ENCODE measurements at places on chromosomes 1 and 21.

DNA sequence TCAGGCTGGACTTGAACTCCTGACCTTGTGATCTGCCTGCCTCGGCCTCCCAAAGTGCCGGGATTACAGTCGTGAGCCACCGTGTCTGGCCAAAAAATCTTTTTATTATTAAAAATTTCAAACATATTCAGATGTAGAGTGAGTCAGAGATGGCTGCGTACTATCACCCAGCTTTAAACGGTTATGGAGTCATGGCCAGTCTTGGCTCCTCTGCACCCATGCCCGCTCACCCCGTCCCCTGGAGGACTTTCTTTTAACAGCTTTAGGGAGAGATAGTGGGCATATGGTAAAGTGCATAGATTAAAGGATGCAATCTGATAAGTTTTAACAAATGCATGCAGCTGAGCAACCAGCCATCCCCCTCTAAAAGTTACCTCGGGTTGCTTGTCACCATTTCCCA is 51.8 kb downstream of the TNFRSF8 start:
- DNase-seq, result no peak

DNA sequence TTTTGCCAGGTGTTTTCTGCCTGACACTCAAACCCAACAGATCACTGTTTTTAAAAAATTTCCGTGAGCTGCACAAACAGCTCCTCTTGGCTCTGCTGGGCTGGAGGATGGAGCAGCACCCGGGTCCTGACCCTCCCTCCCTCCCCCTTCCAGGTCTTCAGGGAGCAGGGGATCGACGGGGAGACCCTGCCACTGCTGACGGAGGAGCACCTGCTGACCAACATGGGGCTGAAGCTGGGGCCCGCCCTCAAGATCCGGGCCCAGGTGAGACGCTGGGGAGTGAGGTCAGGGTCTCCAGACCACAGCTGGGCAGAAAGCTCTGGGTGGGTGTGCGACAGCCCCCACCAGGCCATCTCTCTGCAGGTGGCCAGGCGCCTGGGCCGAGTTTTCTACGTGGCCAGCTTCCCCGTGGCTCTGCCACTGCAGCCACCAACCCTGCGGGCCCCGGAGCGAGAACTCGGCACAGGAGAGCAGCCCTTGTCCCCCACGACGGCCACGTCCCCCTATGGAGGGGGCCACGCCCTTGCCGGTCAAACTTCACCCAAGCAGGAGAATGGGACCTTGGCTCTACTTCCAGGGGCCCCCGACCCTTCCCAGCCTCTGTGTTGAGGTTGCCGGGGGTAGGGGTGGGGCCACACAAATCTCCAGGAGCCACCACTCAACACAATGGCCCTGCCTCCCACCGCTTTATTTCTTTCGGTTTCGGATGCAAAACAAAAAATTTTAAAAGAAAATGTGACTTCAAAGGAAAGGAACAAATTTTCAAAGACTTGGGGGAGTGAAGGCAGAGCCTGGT is 15.3 kb downstream of the NOC2L start:
- DNase-seq, result no peak

- DNase-seq, result no peak
Observed at GRCh38 chr1:31712068-31712467, 8.3 kb upstream of the COL16A1 start.

GRCh38 chr1:41379738-41380130 is 18.5 kb downstream of the FOXO6 start:
- no peak for DNase-seq

- DNase-seq, result no peak
Observed at GRCh38 chr1:151282883-151283725, 1.0 kb downstream of the ZNF687 start.

DNA sequence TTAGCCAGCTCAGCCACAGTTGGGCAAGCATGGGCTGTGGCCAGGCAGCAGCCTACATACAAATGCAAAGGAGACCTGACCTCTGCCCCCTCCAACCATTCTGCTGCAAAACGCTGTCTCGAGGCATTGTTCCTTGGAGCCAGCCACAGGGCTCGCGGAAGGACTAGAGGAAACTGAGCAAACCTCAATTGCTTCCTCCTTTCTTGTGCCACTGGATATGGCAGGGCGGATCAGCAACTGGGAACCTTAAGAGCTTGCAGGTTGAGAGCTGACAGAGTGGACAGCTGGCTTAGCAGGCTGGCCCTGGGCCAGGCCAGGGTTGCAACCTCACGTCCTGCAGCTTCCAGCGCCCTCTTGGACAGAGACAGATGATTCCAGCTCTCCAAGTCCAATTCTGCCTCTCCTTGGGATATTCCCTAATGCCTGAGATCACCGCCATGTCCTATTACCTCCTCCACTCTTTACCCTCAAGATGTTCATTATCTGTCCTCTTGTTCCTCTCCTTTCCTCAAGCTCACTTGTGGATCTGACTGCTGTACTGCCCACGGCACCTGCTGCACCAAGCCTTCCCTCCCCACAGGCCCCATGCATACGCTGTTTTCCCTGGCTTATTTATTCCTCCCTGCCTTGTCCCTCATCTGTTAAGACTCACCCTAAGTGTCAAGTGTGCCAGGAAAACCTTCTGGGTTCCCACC is 67.5 kb downstream of the SDC3 start:
- no peak for DNase-seq

GRCh38 chr1:221794079-221794670 is 52.3 kb upstream of the DUSP10 start:
- DNase-seq, result no peak

GRCh38 chr1:29448456-29449235 is 212.3 kb downstream of the PTPRU start:
- no peak for DNase-seq

GRCh38 chr1:202981939-202982338 is 14.9 kb upstream of the CYB5R1 start:
- DNase-seq, result no peak

GRCh38 chr1:243416495-243416894 is 160.7 kb downstream of the SDCCAG8 start:
- DNase-seq, result no peak

DNA sequence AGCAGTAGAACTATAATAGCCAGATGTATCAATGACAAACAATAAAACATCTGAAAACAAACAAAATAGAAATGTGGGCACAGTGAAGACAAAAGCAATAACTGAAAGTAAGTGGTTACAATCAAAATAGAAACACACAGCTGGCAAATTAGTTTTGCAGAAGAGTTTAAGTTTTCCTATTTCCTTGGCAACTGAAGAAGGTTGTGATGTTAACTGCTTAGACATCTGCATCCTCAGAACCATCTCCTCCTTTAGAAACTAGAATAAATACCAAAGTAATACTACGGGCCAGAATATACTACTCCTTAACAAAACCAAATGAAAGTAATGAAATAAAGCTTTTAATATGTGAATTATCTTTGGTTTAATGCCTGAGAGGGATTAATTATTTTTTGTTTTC is 605.5 kb downstream of the LTN1 start:
- DNase-seq, result no peak

DNA sequence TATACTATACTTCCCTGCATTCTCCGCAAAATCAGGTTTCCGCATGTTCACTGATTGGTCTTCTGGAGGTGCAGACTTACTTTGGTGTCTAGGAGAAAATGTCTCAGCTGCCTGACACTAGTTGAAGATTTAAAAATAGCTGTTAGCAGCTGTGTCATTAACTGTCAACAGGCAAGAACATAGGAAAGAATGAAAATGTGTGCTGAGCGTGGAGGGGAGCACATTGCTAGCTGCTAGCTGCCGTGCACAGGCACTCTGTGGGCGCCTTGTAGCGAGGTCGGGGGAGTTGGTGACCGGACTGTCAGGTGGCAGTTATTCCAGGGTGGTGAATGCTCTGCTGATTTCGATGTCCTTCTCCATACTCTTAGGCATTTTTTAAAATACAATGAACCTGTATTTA is 5.2 kb downstream of the FAAH start:
- no peak for DNase-seq

DNA sequence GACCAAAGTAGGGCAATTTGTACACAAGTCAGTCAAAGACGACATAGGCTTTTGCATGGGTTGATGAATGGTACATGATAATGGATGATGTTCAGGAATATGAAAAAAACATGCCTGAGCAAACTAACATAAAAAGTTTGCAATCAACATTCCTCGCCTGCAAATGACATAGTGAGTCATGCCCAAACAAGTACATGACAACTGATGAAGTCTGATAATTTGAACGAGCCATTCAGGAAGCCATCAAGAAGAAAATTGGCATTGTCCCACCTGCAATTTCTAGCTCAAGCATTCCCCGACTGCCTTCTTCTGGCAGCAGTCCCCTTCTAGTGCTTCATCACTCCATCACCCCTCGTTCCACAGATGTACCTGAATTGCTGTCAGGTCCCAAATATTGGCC is 118.4 kb upstream of the NR5A2 start:
- DNase-seq, result no peak

- DNase-seq, result no peak
Observed at GRCh38 chr1:224783006-224783651, 146.3 kb upstream of the DNAH14 start.

DNA sequence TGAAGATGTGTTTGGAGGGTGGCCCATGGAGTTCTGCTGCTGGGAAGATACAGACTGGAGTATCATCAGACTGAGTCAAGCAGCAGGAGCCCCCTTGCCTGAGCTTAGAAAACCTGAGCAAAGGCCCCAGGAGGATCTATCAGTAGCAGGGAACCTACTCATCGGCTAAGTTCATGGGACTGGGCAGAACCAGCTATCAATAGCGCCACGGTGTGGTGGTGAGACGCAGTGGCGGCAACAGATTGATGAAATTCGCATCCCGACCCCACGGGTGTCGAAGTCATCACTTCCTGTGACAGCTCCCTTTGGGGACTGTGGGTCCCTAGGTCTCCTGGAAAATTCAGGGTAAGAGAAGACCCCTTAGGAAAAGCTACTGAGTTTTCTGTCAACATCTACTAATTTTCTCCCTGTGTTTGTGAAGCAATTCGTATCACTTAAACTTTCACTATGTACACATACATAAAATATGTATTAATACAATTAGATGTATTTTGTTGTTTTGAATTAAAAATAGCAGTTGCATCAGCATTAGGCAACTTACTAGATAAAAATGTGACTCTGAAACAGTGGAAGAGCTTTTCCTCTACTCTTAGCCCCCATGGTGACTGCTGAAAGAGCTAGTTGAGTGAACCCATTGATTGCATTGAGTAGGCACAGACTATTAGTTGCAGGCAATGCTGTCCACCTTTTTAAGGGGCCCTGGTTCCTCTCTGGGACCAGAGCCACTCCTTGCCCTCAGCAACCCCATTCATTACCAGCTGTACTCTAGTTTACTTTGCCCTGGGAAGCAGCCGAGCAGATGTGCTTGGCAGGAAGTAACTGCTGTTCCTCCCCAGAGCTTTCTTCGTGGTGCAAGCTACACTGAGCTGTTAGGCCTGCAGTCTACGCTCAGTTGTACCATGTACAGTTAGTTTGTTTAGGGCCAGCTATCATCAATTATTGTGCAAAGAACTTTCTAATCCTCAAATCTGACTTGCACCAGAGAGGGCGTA is 7.3 kb upstream of the CACNA1S start:
- DNase-seq, result no peak

DNA sequence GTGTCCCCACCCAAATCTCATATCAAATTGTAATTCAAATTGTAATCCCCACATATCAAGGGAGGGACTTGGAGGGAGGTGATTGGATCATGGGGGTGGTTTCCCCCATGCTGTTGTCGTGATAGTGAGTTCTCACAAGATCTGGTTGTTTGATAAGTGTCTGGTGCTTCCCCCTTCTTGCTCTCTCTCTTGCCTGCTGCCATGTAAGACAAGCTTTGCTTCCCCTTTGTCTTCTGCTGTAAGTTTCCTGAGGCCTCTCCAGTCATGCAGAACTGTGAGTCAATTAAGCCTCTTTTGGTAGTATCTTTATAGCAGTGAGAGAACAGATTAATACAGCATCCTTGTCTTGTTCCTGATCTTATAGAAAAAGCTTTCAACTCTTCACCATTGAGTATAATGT is 6.5 kb upstream of the LRRC39 start:
- DNase-seq, result no peak

DNA sequence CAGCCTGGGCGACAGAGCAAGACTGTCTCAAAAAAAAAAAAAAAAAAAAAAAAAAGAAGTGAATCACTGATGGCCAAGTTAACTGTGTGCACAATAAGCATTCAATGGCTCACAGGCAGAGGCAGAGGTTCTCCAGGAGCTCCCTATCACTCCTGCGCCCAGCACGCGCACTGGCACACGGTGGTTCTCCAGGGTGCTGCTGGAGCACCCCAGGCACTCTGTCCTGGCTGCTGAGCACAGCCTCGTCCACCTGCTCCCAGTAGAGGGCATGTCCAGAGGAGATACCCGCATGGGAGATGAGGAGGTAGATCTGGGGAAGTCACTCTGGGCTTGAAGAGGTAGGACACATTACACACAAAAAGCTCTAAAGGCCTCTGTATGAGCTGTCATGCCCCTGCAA is 21.5 kb upstream of the NUP133 start:
- no peak for DNase-seq

DNA sequence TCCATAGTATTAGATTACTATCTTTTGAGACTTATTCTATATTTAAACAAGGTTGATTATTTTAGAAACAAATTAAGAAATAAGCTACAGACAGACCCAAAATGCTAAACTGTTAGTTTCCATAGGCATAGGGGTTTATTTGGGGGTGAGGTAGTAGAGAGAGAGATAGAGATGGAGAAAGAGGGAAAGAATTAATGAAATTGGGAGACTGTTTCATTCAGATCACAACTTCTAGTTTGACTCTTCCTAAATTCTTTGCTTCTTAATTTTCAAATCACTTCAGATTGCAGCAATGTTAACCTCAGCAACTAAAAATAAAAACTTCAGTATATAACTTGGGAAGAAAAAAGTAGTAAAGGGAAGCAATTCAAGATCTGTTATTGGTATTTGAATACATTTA is 3.4 kb downstream of the JUN start:
- no peak for DNase-seq
